ENCODE measurements at places on chromosomes 12 and 14. TPM values are rescaled to one million over a fixed set of nuclear protein-coding genes. Genes with fewer than 3 reads are reported as not detected.

Gene SLC22A17
- polyA plus RNA-seq, result 14.0 TPM

Gene RBP5
- polyA plus RNA-seq, result not detected

DNA sequence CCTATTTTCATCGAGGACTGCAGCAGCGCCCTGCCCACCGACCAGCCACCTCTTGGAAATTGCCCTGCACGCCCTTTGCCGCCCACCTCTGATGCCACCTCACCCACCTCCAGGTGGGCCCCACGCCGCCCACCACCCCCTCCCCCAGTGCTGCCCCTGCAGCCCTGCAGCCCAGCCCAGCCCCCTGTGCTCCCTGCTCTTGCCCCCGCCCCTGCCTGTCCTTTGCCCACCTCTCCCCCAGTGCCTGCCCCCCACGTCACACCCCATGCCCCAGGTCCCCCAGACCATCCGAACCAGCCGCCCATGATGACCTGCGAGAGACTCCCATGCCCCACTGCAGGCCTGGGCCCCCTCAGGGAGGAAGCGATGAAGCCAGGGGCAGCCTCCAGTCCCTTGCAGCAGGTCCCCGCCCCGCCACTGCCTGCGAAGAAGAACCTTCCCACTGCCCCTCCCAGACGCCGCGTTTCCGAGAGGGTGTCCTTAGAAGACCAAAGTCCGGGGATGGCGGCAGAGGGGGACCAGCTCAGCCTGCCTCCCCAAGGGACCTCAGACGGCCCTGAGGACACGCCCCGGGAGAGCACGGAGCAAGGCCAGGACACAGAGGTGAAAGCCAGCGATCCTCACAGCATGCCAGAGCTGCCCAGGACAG lies 96.5 kb downstream of the LGMN start:
- no peak for DNase-seq

DNA sequence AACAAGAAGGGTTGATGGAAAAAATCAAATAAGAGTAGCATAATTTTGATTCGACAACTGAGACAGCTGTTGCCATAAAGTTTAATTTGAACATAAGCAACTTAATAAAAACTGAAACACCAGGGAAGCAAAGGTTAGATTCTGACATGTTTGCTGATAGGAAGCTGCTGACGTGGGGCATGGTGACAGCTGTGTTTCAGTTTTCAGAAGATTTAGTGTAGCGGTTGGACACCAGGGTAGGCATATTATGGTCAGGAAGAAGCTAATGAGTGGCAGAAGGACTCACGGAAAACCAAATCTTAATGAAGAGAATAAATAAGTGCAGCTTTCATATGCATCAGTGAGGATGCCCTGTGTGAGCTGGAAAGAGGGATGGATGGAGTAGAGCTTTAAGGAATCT lies 336.7 kb upstream of the RPL10L start:
- no peak for DNase-seq

All from BJ (cell line).